ENCODE measurements at places on chromosomes 3 and 15.

GRCh38 chr3:32821686-32822296 is 4.0 kb downstream of the TRIM71 start:
- DNase-seq, result no peak

DNA sequence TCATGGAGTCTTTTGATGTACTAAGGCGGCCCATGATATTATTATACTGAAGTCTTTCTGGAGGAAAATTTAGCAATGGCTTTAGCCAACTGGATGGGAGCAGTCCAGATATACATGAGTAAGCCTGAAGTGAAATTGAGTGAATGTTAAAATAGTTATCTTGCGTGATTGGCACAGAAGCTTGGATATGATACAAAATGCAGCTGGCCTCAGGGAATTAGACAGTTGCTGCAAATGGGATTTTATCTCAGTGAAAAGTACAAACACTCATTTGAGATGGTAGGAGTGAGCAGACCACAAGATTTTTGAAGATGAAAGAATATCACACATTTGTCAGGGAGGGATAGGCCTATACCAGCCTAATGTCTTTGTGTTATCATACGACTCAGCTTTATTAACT is 8.9 kb downstream of the LMOD3 start:
- DNase-seq, result no peak

DNA sequence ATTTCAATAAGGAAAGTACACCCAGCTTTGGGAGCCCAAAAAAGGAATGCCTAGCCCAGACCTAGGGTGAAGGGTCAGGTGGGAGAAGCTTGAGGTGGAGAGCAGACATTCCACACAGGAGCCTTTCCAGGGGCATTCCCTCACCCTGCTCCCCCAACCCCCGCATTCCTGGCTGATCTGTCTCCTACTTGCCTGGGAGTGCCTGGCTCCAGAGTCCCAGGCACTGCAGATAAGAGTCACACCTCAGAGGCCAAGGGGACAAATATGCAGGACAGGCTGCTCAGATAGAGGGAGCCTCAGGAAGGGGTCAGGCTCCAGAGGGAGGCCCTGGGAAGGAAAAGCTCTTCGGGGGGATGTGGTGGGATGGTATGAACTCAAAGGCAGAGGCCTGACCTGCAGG is 20.8 kb upstream of the HCN4 start:
- DNase-seq, result no peak

DNA sequence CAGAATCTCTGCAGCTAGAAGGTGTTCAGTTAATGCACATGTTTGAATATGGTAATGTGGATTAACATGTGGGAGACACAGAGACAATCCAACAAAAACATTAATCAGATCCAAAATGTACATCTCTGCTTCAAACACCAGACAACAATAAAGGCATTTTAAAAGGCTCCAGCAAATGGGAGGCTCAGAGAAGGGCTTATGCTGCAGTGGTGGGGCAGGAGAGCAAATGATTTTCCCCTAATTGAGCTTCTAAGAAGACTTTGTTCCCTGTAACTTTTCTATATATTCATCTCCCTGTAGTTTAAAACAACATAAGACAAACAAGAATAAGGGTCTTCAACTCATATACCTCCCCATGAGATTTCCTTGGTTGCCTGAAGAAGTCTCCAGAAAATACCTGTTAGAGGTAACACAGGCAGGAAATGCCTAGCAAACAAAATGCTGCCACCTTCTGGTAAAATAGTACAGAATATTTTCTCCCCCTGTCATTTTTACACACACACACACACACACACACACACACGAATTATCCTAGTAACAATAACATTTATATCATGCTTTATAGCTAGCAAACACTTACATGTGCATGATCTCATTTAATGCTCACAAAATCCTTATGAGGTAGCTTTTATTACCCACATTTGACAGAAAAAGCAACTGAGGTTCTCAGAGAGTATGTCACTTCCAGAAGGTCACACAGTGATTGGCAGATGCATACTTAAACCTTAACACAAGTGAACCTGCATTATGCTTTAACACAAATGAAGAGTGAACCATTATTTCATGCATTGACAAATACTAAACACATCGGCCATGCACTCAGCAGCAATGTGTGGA is 123.4 kb upstream of the MB21D2 start:
- no peak for DNase-seq

DNA sequence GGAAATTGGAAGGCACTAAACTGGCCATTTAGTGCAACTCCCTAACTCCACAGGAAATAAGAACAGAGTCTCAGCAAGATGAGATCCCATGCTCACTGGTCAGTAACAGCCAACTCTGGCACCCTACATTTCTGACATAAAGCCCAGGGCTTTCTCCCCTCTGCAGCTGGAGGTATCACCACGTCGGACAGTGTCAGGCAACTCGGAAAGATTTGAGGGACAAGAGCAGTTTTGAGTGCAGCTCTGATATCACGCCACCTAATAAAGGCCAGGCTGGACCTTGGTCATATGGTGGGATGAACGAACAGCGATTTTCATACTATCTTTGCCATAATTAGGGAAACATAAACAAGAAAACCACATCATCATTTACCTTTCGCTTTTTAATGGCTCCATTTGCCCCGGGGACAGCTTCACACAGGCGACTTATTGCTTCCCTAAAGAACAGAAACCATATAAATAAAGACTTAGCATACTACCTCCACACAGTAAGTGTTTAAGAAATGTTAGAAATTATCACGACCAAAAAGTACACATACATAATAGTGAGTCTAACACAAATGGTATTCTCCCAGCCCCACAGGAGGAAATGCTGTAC is 12.5 kb downstream of the EID1 start:
- no peak for DNase-seq

DNA sequence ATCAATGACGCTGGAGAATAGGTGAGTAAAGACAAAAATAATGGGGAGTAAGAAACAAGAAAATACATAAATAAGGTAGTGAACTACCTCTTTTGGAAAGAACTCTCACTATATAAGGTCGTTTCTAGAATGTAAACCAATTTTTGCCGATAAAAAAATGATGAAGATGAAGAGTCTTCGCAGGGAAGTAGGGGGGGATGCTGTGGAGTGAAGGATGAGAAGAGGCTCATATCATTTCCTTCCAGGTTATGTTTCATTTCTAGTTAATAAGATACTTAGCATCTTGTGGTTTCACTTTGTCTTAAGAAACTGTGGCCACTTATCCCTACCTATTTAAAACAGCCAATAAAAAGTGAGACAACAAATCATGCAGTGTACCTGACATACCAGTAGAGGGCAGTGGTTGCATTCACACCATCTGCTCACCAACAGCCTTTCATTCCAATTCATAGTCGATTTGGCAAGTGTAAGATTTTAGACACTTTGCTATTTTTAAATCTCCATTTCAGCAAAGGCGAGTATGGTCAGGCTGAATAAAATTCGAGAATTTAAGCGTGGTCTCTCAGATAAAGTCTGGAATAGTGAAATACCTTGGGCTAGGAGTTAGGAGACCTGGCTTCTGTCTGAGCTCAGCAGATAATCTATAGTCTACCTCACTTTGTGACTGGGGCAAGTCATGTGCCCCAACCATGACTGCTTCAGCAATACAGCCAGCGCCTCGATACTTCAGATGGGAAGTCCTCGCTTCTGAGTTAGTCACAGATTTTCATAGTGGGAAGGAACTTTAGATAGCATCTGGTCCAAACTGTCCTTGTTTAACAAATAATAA is 28.9 kb upstream of the ICE2 start:
- DNase-seq, result no peak

DNA sequence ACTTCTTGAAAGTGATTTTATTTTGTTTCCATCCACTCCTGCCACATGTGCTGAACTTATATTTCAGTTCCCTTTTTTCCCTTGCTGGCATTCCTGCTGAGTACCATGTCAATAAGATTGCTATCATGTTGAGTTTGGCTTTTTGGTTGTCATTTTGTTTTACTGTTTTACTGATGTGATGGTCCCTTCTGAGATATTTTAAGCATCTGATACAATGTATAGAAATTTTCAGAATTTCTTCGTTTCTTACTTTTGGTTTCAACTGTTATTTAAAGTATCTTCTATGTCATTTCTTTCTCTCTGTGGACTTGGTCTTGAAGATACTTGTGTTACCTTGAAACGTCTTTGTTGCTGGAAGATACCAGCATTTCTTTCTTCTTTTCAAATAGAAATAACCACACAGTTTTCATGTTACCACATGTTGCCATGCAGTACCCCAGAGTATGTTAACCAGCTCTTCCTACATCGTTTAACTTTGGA is 14.1 kb downstream of the SIDT1 start:
- DNase-seq, result no peak

DNA sequence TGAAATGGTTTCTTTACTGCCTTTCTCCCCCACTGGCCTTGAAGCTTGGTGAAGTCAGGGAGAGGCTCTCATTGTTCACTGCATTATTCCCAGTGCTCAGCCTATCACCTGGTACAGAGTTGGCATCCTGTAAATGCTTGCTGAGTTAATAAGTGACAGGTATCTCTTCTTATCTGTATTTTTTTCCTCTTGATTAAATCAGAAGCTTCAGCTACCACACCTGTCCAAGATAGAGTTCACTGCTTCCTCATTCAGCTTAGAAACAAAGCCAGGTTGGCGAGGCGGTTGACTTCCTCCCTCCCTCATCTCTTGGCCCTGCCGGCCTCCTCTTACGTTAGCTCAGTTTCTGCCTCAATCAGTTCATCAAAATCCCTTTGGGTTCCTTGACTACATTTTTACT is 142.8 kb downstream of the LIPC start:
- DNase-seq, result no peak

DNA sequence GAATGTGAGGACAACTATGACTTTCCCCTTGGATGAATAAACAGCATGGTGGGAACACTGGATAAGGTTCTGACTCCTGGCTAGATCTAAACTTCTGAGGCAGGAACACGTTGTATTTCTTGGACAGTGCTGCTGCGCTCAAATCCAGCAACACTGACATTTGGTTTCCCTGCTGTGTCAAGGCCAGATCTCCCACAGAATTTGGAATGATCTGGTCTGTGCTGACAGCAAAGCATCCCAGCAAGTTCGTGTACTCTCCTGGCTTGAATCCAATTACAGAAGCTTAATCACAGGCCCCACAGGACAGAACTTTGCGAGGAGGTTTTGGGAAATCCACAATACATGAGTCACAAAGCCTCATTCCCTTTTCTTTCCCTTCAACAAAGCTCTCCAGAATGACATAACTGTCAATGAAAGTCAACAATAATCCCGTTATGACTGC is 92.5 kb downstream of the ADAMTS9 start:
- DNase-seq, result no peak

DNA sequence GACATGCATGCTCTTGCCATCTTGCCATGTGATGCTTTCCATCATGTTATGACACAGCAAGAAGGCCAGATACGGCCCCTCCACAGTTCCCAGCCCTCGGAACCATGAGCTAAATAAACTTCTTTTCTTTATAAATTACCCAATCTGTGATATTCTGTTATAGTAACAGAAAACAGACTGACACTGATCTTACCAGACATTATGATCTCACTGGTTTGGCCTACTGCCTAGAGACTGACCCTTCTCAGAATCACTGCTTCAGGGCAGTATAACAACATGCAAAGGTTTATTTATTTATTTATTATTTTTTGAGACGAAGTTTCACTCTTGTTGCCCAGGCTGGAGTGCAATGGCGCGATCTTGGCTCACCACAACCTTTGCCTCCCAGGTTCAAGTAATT is 14.0 kb downstream of the ZNF619 start:
- no peak for DNase-seq

DNA sequence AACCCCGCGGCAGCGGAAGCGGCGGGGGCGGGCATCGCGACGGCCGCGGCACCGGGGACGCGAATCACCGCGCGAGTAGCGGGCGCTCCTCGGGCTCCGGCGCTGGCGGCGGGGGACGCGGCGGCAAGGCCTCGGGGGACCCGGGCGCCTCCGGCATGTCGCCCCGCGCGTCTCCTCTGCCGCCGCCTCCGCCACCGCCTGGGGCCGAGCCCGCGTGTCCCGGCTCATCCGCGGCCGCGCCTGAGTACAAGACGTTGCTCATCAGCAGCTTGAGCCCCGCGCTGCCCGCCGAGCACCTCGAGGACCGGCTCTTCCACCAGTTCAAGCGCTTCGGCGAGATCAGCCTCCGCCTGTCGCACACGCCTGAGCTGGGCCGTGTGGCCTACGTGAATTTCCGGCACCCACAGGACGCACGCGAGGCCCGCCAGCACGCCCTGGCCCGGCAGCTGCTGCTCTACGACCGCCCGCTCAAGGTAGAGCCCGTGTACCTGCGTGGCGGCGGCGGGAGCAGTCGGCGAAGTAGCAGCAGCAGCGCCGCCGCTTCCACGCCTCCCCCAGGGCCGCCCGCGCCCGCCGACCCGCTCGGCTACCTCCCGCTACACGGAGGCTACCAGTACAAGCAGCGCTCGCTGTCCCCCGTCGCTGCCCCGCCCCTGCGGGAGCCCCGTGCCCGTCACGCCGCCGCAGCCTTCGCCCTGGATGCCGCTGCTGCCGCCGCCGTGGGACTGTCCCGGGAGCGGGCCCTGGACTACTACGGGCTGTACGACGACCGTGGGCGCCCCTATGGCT is 675 bp downstream of the RBM15B start:
- DNase-seq, result no peak

DNA sequence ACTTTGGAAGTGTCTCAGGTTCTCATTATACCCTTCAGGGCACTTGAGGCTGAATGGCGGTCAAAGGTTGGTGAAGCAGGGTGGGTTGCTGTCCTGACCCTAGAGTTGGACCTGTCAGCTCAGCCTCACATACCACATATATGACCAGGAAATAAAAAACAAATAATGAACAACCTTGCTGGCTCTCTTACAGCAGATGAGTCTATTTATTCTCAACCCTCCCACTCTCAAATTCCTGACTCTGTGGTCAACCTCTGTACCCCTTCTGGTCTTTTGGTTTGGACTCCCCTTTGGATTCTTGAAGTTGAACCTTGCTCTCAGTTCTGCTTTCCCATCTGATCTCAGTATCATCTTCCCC is 16.9 kb downstream of the PPP2R3A start:
- no peak for DNase-seq

DNA sequence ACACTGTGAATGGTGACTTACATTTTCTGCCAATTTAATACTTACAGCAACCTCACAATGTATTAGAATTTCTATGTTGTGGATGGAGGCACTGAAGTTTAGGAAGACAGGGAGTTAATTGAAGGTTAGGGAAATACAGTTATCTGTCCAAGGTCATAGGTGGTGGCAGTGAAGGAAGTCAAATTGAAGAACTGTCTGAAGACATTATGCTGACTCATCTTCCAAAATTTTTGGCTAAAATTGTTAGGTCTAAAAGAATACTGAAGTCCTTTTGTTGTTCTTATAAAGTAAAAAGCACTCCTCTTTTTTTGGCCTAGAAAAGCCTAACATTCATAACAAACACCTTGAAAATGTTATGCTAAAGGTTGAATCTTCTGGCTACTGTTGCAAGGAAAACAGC is 27.7 kb downstream of the EMC4 start:
- no peak for DNase-seq

DNA sequence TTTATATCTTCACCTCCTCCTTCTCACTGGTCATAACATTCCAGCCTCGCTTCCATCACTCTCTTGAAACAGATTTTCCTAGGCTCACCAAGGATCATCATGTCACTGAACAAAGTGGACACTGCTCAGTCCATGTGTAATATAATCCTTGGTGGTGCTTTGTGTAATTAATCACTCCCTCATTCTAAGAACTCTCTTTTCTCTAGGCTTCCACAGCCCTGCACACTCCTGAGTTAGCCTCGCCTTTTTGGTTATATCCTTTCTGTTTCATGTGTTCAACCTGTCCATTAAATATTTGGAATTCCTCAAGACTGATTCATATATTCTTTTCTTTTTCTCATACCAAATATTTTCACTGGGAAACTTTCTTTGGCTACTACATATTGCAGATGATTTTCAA is 440.8 kb downstream of the PYDC2 start:
- no peak for DNase-seq

Data from chondrocyte (in vitro differentiated cells).